ENCODE measurements at places on chromosomes 13 and 19.
A peak's percentile ranks its signal among the peaks of the same experiment; 100 is the strongest.

DNA sequence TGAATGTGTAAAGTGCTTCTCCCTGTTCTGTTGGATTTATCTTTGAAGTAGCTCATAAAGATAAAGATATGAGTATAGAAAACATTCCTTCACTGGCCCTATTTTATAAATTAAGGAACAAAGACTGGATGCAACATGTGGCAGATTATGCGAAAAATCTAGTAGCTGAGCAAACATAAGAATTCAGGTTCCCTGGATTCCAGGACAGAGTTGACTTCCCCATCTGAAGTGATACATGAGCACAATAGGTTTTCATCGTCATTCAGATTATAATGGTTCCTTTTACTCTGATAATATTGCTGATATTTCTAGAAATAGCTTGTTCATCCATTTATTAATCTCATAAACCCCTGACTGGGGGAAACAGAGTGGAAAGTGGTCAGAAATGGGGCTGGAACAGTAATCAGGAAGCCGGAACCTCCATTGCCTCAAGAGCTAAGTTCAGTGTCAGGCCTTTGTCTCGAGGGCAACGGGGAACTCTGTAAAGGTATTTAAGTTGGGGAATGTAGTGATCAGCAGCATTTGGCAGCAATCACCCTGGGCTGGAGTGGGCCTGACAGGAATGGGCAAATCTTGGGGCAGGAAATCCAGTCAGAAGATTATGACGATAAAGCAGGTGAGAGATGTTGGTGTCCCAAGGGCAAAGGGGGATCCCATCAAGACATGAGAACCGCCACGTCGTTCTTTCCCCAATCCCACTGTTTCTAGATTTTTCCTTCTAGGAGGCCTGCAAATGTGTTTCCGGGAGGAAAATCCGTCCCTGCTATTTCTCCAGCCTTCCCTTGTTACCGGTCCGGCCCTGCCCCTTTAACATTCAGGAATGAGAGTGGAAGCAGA lies 232.5 kb upstream of the SERP2 start:
- DNase-seq, result peak; percentile 29

DNA sequence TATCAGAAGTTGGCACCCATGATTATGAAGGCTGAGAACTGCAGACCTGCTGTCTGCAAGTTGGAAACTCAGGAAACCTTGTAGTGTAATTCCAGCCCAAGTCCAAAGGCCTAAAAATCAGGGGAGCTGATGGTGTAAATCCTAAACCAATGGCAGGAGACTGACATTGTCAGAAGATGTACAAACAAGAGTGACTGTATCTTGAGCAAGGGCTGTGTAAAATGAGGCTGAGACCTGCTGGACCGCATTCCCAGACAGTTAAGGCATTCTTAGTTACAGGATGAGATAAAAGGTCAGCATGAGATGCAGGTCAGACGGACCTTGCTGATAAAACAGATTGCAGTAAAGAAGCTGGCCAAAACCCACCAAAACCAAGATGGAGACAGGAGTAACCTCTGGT lies 147.7 kb downstream of the COG6 start:
- no peak for DNase-seq

GRCh38 chr13:74259641-74260040 lies 125.4 kb upstream of the KLF12 start:
- no peak for DNase-seq

- no peak for DNase-seq
Measured at GRCh38 chr19:12465211-12465610, 19.4 kb downstream of the ZNF709 start.

DNA sequence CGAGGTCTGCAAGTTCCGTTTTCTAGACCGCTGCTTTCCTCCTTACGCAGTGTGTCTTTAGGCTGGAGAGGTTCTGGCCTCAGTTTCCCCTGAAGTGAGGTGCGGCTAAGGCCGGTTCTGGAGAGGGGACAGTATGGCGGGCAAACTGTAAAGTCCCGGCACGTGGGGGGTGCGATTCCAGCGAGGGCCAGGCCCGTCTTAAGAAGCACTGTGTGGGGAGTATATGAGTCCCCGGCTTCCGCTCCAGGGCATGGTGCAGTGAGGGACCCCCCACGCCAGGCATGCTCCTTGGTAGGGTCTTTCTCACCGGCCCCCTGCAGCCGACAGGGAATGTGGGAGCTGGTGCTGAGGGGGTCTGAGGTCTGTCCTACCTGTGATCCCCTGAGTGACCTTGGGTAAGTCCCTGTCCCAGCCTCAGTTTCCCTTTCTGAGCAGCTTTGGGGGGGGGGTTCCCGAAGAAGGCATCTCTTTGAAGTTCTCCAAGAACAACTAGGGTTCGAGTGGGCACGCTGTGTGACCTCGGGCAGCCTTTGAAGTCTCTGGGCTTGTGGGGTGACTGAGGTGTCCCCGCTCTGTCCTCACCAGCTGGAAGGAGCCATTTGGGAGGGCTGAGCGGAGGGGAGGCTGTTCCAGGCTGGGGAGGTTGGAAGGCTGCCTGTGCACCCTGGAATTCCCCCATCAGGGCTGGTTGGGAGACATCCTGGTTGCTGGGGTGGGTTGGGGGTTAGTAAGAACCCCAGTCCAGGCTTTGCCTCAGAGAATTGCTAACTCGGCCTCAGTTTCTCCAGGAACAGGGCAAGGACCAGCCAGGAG lies 1.5 kb downstream of the NFIC start:
- no peak for DNase-seq

- DNase-seq, result no peak
Measured at GRCh38 chr13:33679658-33680012, 138.3 kb upstream of the RFC3 start.

- DNase-seq, result no peak
Measured at GRCh38 chr19:4577020-4577782, 17.7 kb upstream of the SEMA6B start.

DNA sequence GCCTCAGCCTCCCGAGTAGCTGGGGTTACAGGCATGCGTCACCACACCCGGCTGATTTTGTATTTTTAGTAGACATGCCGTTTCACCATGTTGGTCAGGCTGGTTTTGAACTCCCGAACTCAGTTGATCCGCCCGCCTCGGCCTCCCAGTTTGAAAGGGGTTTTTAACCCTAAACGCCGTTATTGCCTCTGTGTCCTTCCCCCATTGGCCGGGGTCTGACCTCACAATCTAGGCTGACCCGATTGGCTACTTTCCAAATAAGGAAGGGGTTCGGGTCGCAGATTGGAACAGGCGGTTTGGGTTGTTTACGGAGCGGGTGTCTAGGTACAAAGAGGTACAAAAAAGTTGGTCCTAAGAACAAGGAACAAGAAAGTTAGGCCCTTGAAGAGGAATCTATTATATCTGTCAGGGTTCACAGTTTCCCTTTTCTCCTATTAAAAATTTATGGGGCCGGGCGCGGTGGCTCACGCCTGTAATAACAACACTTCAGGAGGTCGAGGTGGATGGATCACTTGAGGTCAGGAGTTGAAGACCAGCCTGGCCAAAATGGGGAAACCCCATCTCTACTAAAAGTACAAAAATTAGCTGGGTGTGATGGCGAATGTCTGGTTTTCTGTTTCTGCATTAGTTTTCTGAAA lies 1.0 kb downstream of the ZNF253 start:
- DNase-seq, result peak; percentile 78

DNA sequence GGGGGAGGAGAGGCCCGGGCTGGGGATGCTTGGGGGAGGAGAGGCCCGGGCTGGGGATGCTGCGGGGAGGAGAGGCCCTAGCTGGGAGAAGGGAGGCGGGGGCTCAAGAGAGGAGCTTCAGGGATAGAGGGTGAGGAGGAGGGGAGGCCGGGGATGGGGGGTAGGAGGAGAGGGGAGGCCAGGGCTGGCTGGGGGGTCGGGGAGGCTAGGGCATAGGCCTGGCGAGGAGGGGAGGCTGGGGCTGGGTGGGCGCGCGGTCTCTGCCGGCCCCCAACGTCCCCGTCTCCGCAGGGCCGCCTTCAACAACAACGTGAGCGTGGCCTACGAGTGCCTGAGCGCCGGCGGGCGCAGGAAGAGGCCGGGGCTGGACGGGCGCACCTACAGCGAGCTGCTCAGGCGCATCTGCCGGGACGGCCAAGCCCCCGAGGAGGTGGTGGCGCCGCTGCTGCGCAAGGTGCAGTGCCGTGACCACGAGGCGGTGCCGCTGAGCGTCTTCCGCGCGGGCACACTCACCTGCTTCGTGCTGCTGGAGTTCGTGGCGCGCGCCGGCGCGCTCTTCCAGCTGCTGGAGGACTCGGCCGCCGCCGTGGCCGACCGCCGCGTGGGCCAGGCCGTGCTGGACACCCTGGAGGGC lies 11.4 kb downstream of the TPGS1 start:
- DNase-seq, result peak; percentile 62

Measured in activated naive CD4-positive, alpha-beta T cell treated with anti-CD3 and anti-CD28 coated beads for 36 hours (primary cell).